ENCODE measurements at places on chromosomes 6 and 20. TPM values are rescaled to one million over a fixed set of nuclear protein-coding genes. Genes with fewer than 3 reads are reported as not detected.

CRISP3 gene
- polyA plus RNA-seq: 0.46 TPM

PRKN gene
- 1.5 TPM for polyA plus RNA-seq

SLC26A8 gene
- polyA plus RNA-seq: 0.36 TPM

CLPSL1 gene
- polyA plus RNA-seq: not detected

MC3R gene
- not detected for polyA plus RNA-seq

SLC23A2 gene
- 22.5 TPM for polyA plus RNA-seq

RIN2 gene
- polyA plus RNA-seq: 38.5 TPM

TMEM14B gene
- 97.8 TPM for polyA plus RNA-seq

CLDN20 gene
- polyA plus RNA-seq: 2.2 TPM

AP5S1 gene
- 7.9 TPM for polyA plus RNA-seq

RHAG gene
- polyA plus RNA-seq: 0.63 TPM

ECT2L gene
- polyA plus RNA-seq: 0.38 TPM

C6orf132 gene
- 1.2 TPM for polyA plus RNA-seq

ARFGEF2 gene
- polyA plus RNA-seq: 29.2 TPM

TSHZ2 gene
- 23.4 TPM for polyA plus RNA-seq

EPPIN gene
- polyA plus RNA-seq: not detected

CST1 gene
- not detected for polyA plus RNA-seq

ZSCAN26 gene
- polyA plus RNA-seq: 38.3 TPM

GPR63 gene
- polyA plus RNA-seq: 3.2 TPM

LINC00237 gene
- polyA plus RNA-seq: not detected

SRMS gene
- polyA plus RNA-seq: 0.26 TPM

GCNT2 gene
- 17.8 TPM for polyA plus RNA-seq

FOXP4 gene
- 46.0 TPM for polyA plus RNA-seq

AVP gene
- not detected for polyA plus RNA-seq

C6orf58 gene
- 1.0 TPM for polyA plus RNA-seq

SPATS1 gene
- polyA plus RNA-seq: not detected

OXT gene
- polyA plus RNA-seq: 0.93 TPM

SIRPB2 gene
- polyA plus RNA-seq: 0.88 TPM

ZC3H12D gene
- polyA plus RNA-seq: 0.26 TPM

All from left renal pelvis (tissue), 4 donors.